Upper lobe of right lung (tissue), 1 donor: ENCODE measurements at places on chromosomes 4 and X. TPM values are rescaled to one million over a fixed set of nuclear protein-coding genes. Genes with fewer than 3 reads are reported as not detected.
A peak's percentile ranks its signal among the peaks of the same experiment; 100 is the strongest.

Gene SORCS2
- 7.2 TPM for total RNA-seq

Gene ARAP2
- total RNA-seq = 57.2 TPM

Gene MMAA
- total RNA-seq = 11.9 TPM

Gene UCP1
- not detected for total RNA-seq

Gene PDGFC
- total RNA-seq = 31.3 TPM

Gene CDKN2AIP
- total RNA-seq = 16.7 TPM

Gene TRIM2
- total RNA-seq = 35.9 TPM

Gene USP38
- 25.7 TPM for total RNA-seq

Gene RPL9
- total RNA-seq = 1,204 TPM

Gene ZAR1
- total RNA-seq = 0.55 TPM

GRCh38 chrX:44871114-44871645 lies 1.8 kb upstream of the KDM6A start:
- H3K4me1 ChIP-seq = no peaks in the 10 kb centered on the region
- no peak overlapping the region for H3K27ac ChIP-seq
- H3K27me3 ChIP-seq = no peaks in the 10 kb centered on the region
- no peaks in the 10 kb centered on the region for H3K36me3 ChIP-seq
- DNase-seq = peak; percentile 63

- H3K27ac ChIP-seq = no peak within 1 kb of the TSS
- no peaks in the 10 kb centered on the region for H3K27me3 ChIP-seq
- no peaks in the 10 kb centered on the region for H3K36me3 ChIP-seq
- H3K4me3 ChIP-seq = peak within 1 kb of the TSS; percentile 45
- DNase-seq = peak; percentile 82
These were observed at the start of gene TMSB15A for GRCh38 chrX:102515975-102516941. Gene TMSB15A (minus strand): TSS chrX:102516739.

DNA sequence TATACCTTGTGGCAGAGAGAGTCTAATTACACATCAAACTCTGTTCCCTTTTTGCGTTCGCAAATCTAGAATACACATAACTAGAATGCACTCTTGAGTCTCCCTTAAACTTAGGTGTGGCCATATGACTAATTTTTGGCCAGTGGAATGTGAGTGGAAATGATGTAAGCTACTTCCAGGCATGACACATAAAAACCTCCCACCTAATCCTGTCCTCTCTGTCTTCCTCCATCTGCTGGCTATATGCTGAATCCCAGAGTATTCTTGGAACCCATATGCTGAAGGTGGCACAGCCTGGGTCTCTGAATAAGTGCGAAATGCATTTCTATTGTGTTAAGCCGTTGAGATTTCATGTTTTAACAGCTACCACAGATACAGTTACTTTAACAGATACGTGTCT lies 269.9 kb upstream of the NRK start:
- H3K36me3 ChIP-seq = no peaks in the 10 kb centered on the region
- no peaks in the 10 kb centered on the region for H3K4me1 ChIP-seq
- no peak overlapping the region for H3K27ac ChIP-seq
- no peaks in the 10 kb centered on the region for H3K27me3 ChIP-seq

DNA sequence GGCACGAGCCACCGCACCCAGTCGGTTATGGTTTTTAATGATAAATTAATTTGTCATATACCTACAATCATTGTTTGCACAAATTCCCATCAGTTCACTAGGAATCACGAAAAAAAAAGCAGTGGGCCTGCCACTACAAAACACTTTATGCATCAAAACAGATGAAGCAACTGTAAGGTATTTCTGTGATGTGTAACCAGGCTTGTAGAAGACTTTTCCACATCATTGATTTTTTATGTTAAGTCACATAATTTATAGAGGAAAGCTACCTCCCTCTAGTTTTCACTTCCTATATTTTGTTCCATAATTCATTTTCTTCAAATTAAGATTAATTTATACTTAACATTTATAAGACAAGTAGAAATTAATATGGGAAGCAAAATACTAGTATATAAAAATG lies 6.7 kb upstream of the FAM200B start:
- peaks cover 5% of the 10 kb centered on the region for H3K4me1 ChIP-seq
- no peaks in the 10 kb centered on the region for H3K27me3 ChIP-seq
- H3K36me3 ChIP-seq = no peaks in the 10 kb centered on the region
- DNase-seq = no peak

- no peak overlapping the region for H3K4me3 ChIP-seq
- H3K4me1 ChIP-seq = no peaks in the 10 kb centered on the region
- no peak overlapping the region for H3K27ac ChIP-seq
- H3K36me3 ChIP-seq = no peaks in the 10 kb centered on the region
- no peaks in the 10 kb centered on the region for H3K27me3 ChIP-seq
- DNase-seq = no peak
These were observed 547.5 kb upstream of the CT83 start for GRCh38 chrX:117010243-117010642.

GRCh38 chr4:156322592-156322991 lies 368.9 kb upstream of the CTSO start:
- no peaks in the 10 kb centered on the region for H3K36me3 ChIP-seq
- H3K4me1 ChIP-seq = no peaks in the 10 kb centered on the region
- no peak overlapping the region for H3K27ac ChIP-seq

DNA sequence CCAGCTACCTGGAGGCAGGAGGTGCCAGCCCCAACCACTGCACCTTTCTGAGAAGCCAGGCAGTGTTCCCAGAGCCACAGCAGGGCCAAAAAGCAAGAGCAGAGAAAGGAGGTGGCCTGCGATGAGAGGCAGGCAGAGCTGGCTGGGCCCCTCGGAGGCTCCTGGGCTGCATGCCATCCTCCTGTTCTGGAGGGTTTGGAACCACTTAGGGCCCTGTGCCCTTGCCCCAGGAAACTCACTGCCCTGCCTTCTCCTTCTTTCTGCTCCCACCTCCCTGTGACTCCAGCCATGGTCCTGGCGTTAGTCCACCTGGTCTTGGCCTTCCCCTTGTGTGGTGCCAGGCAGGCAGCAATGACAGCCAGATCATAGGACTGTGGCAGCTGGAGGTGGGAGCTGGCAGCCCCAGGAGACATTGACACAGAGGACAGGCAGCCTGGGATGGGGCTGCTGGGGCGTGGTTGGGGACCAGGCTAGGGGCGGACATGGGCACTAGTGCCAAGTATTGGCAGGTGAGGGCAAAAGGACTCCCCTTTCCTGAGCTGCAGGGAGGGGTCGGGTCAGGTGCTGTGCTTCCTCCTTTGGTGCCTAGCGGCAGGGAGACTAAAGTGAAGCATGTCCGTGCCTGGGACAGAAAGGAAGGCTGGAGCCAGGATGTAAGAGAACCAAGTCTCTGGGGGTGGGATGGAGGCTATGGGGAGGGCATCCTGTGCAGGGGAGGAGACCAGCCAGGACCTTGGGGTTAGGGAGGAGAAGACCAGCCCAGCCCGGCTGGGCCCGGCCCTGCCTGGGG lies 1.4 kb downstream of the APLN start:
- no peaks in the 10 kb centered on the region for H3K4me1 ChIP-seq
- H3K4me3 ChIP-seq = no peak overlapping the region
- no peak overlapping the region for H3K27ac ChIP-seq
- DNase-seq = no peak
- no peaks in the 10 kb centered on the region for H3K27me3 ChIP-seq
- H3K36me3 ChIP-seq = no peaks in the 10 kb centered on the region

GRCh38 chr4:24730256-24731001 lies 64.9 kb upstream of the SOD3 start:
- H3K27me3 ChIP-seq = no peaks in the 10 kb centered on the region
- H3K4me1 ChIP-seq = peaks cover 5% of the 10 kb centered on the region
- no peak overlapping the region for H3K27ac ChIP-seq

GRCh38 chrX:11380187-11380844 lies 87.1 kb downstream of the AMELX start:
- H3K27ac ChIP-seq = peak overlapping the region; percentile 24
- no peaks in the 10 kb centered on the region for H3K36me3 ChIP-seq
- H3K4me3 ChIP-seq = no peak overlapping the region
- H3K27me3 ChIP-seq = no peaks in the 10 kb centered on the region
- no peaks in the 10 kb centered on the region for H3K4me1 ChIP-seq

DNA sequence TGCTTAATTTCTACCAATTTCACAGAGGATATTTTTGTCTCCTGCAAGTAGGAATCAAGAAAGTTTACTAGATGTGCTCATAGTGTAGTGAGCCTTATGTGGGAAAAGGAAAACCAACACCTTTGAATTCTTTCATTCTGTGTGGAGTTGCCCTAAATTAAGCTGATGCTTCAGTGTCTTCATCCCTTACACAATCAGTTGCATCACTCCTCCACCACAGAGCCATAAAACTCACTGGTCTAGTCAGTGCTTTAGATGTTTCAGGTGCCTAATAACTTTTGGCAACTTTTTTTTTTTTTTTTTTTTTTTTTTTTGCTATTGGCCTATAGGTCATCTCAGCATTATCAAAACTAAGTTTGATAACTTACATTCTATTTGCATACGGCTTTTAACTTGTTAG lies 41.5 kb downstream of the HHIP start:
- no peak overlapping the region for H3K4me3 ChIP-seq
- no peaks in the 10 kb centered on the region for H3K36me3 ChIP-seq
- no peak for DNase-seq
- no peak overlapping the region for H3K27ac ChIP-seq
- no peaks in the 10 kb centered on the region for H3K27me3 ChIP-seq

GRCh38 chr4:1836650-1837049 lies 19.3 kb downstream of the LETM1 start:
- no peak overlapping the region for H3K4me3 ChIP-seq
- H3K27me3 ChIP-seq = no peaks in the 10 kb centered on the region
- no peak overlapping the region for H3K27ac ChIP-seq
- DNase-seq = no peak
- H3K4me1 ChIP-seq = no peaks in the 10 kb centered on the region

DNA sequence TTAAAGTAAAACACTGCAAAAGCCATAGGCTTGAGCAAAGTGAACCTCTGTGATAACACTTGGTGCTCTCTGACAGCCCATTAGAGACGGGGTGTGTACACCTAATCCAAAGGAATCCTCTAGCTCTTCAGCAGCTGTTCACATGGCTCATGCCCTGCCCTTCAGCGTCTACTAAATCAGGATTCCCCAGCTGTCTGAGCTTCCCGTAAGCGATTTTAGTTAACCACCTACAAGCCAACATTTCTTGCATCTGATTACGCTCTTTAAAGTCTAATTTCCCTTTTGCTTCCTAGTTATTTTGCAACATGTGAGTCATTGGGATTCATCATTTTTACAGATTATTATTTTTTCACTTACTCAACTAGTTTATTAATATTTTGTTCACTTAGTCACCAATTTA lies 6.5 kb downstream of the DMD start:
- no peaks in the 10 kb centered on the region for H3K36me3 ChIP-seq
- H3K27ac ChIP-seq = no peak overlapping the region
- H3K27me3 ChIP-seq = no peaks in the 10 kb centered on the region
- DNase-seq = no peak

DNA sequence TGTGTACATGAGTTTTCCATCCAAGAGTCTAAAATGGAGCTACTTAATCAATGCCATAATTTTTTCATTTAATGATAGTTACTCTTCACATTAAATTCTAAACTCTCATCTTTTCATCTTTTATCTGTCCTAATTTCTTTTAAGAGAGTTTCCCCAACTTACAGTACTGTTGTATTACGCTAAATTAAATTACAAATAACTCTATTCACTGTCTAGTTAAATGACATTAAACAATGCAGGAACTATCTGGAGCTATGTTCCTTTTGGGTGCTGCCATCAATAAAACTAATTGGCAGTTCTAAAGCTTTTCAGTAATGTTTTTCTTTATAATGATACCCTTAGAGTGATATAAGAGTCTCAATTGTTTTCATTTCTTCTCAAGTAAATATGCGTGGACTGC lies 227.6 kb downstream of the ANKRD50 start:
- H3K4me1 ChIP-seq = no peaks in the 10 kb centered on the region
- H3K27ac ChIP-seq = no peak overlapping the region
- H3K36me3 ChIP-seq = no peaks in the 10 kb centered on the region
- H3K27me3 ChIP-seq = no peaks in the 10 kb centered on the region
- no peak for DNase-seq

DNA sequence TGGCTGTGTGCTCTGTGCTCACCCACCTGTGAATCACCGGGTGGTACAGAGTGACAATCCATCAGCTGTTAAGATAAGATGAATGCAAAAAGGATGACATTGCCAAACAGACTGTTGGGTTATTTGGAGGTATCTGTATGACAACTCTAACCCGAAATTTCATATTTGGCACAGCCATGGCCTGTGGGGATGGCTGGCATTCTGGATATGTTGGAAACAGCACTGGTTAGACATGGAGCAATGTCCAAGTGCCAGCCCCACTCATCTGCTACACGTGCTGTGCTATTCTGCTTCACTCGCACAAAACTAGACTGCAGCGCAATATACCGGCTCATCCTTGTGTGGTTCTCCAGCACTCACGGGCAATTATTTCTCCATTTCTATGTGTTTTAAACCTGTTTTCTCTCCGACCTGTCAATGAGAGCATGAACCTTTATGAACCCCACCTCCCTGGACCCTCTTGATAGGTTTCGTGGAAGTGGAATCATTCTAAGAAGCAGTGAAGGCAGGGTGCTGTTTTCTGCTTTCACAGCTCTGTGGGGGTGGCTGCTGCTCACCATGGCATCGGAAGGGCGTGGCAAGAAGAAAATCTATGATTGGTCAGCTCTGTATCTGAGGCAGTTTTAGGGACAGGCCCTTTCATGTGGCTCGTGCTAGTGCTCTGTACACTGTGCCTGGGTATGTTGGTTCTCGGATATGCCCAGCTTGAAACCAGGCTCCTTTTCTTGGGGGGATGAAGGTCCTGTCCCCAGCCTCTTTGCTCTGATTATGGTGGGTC lies 94.9 kb downstream of the ENPP6 start:
- no peaks in the 10 kb centered on the region for H3K27me3 ChIP-seq
- no peaks in the 10 kb centered on the region for H3K4me1 ChIP-seq
- H3K27ac ChIP-seq = no peak overlapping the region
- H3K36me3 ChIP-seq = no peaks in the 10 kb centered on the region
- no peak for DNase-seq
- H3K4me3 ChIP-seq = no peak overlapping the region

GRCh38 chr4:168569066-168569930 lies 72.4 kb downstream of the PALLD start:
- H3K27me3 ChIP-seq = no peaks in the 10 kb centered on the region
- DNase-seq = no peak
- no peak overlapping the region for H3K27ac ChIP-seq
- H3K36me3 ChIP-seq = no peaks in the 10 kb centered on the region

DNA sequence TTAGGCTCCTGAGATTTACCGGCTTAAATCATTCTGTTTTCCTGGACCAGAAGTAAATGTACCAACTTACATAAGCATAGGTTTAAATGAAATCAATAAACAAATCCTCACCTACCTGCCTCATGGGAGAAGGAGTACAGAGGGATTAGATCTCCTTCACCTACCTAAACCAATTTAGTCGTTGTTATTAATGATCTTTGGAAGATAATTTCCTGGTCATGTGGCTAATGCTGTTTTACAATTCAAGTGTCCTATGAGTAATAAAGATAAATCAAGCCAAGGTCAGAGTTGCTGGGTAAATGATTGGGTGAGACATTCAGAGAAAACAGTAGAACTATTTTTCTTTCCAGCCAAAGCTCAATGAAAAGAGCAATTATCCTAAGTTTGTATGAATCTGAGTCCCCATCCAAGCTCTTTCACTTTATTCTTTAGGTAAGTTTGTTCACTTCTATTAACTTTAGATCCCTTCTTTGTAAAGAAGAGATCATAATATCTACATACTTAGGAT lies 423.0 kb upstream of the FAM241A start:
- no peaks in the 10 kb centered on the region for H3K4me1 ChIP-seq
- H3K27ac ChIP-seq = no peak overlapping the region
- no peak for DNase-seq

GRCh38 chrX:20265726-20266681 lies 705 bp downstream of the RPS6KA3 start:
- H3K36me3 ChIP-seq = no peaks in the 10 kb centered on the region
- H3K27me3 ChIP-seq = no peaks in the 10 kb centered on the region
- H3K27ac ChIP-seq = peak overlapping the region; percentile 81
- peaks cover 16% of the 10 kb centered on the region for H3K4me1 ChIP-seq

GRCh38 chr4:112823606-112824005 lies 186.7 kb downstream of the LARP7 start:
- H3K27ac ChIP-seq = no peak overlapping the region
- no peaks in the 10 kb centered on the region for H3K36me3 ChIP-seq
- peaks cover 4% of the 10 kb centered on the region for H3K27me3 ChIP-seq
- DNase-seq = no peak
- no peaks in the 10 kb centered on the region for H3K4me1 ChIP-seq
